ENCODE measurements at places on chromosomes 16 and 17.

DNA sequence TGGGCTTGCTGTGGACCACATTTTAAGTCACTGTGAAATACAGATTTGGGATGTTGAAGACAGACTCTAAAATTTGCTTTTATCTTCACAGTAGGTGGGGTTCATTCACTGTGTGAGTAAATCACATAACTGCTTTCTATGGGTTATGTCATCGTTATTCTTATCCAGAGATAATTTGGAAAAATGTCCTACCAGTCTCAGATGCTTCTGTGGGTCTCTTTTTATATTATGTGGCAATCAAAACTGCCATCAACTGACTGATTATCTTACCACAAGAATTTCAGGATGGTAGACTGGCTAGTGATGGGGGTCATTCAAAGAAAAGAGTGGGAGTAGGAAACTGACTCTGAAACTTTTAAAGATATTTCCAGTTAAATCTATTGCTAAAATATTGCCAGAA is 3.1 kb downstream of the HSBP1 start:
- no peak for DNase-seq

GRCh38 chr17:55285340-55286301 is 20.9 kb downstream of the HLF start:
- DNase-seq = peak; percentile 95

- peak; percentile 95 for DNase-seq
These were observed at the start of gene SOCS1 for GRCh38 chr16:11255737-11256660. Gene SOCS1, minus strand, starts transcription at chr16:11256204. Its CDS starts 726 bp downstream, at chr16:11255478.

- peak; percentile 56 for DNase-seq
These were observed 59.8 kb upstream of the RBFOX3 start for GRCh38 chr17:79670537-79671084.

GRCh38 chr16:86497551-86498021 is 12.7 kb upstream of the FOXF1 start:
- no peak for DNase-seq

- DNase-seq = peak; percentile 72
These were observed 30.0 kb downstream of the SREBF1 start for GRCh38 chr17:17806611-17807274.

DNA sequence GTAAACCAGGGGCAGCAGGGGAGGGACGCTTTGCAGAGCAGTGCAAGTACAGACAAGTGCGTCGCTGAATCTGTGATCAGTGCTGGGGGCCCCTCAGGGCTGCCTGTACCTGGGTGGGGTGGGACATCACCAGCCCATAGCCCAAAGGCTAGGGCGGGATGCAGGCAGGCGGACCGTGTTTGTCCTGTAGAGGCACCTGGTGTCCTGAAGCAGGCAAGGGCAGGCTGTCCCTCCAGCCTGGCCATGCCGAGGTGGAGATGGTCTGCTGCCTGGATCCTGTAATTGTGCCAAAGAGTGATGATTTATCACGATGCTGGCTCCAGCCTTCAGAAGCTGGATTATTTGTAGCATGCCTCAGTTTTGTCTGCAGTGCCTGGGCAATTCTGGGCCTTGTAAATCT is 137.9 kb upstream of the GSE1 start:
- no peak for DNase-seq

DNA sequence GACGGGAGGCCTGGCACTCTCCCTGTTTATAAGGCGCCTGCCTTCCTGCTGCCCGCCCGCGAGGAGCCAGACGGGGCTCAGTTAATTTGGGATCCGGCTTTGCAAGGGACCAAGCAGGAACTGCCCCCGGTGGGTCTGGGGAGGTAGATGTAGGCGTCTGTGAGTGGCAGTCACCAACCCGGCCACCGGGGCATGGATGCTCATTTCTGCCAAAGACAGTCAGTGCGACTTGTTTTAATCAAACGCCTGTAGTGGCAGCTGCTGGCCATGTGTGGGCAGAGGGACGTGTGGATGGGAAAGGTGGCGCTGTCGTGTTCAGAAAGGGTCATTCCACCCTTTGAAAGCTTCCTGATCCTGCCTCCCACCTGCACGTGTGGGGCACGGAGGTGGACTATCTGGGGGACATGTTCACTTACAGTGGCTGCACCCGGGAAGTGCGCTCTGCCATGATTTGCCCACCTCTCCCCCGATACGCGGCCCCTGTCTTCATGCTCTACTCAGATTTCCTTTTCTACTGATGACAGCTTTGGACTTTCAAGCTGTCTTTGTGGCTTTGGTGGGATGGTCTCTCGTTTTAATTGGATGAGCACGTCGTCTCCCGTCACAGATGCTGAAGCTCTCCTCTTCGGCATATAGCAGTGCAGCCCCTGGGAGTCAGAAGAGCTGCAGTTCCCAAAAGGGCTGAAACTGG is 60.3 kb upstream of the CIBAR2 start:
- DNase-seq = peak; percentile 80

DNA sequence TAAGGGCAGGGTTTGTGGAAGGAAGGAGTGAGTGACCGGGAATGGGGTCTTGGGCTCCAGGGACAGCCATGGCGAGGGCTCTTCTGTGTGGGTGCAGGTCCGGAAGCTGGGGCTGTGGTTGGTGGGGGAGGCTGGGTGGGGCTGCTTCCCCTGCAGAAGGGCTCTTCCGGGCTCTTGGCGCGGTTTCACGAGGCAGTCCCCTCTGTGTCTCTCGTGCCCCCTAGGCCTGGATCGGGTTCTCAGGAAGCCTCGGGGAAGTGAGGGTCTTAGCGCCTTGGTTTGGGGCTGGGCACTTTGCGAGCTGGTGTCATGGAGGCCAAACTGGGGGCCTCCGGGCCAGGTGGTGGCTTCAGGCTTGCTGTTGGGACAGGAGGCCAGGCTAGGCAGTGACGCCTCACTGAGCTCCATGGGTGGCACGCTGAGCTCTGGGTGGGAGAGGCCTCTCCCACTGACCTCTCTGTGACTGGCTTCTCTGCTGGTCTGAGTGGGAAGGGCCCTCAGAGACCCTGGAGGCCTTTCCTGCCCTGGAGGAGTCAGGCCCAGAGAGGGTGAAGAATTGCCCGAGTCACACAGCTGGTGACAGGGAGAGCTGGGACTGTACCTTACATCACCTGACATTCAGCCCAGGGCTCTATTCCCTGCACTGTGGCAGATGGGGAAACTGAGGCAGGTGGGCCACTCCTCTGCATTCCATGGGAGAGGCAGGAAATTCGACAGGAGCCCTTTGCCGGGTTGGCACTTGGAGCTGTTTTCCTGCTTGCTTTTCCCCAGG is 8.2 kb downstream of the ADCY7 start:
- DNase-seq = no peak

DNA sequence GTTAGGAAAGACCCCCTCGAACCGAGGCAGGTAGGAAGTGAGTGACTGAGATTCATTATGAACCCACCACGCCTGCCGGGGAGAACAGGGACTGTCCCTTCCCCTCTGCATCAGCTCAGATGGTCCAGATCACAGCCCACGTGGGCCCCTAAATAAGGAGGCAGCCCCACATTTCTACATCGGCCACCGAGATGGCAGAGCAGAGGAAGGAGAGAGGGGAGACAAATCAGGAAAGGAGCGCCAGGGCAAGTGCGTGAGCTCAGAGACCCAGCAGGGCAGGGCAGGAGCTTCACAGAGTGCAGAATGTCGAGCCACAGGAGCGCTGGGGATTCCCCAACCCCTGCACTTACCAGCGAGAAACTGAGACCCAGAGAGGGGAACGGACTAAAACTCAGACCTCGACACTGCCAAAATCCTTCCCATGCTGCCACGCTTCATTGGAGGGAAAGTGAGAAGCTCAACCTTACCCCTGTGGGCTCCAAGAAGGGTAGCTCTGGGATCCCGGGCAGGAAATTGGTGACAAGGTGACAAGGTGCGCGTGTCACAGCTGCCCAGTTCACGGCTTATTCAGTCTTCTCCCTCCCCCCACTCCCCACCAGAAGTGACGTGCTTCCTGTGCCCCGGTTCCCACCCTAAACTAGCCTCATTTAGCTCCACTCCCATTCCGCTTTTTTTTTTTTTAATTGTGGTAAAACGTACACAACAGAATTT is at the start of gene ICAM2:
TSS of gene ICAM2 (minus strand) at position 578 of the 711 bp plus-strand sequence. CDS start 13,942 bp downstream, outside the sequence.
- DNase-seq = peak; percentile 22

- DNase-seq = no peak
These were observed 238.0 kb downstream of the PHKB start for GRCh38 chr16:47699106-47699505.

DNA sequence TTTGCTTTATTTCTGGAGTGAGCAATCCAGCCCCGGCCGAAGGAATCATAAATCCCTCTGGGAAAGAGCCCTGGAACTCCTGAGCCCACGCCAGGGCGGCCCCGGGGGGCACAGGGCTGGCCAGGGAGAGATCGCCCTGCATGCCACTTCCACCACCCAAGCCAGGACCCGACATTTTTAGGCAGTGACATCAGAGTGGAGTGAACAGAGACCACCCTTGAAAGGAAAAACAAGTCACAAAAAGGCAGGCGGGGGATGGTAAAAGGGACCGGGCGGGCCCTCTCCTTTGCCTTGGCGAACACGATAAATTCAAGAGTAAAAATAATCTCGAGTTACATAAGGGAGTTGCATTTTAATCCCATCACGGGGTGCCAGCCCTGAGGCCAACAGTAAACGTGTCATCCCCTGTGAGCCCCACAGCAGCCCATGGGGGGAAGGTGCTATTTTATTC is 284.1 kb downstream of the C16orf95 start:
- no peak for DNase-seq

GRCh38 chr17:10683853-10684252 is 13.5 kb downstream of the SCO1 start:
- peak; percentile 29 for DNase-seq

DNA sequence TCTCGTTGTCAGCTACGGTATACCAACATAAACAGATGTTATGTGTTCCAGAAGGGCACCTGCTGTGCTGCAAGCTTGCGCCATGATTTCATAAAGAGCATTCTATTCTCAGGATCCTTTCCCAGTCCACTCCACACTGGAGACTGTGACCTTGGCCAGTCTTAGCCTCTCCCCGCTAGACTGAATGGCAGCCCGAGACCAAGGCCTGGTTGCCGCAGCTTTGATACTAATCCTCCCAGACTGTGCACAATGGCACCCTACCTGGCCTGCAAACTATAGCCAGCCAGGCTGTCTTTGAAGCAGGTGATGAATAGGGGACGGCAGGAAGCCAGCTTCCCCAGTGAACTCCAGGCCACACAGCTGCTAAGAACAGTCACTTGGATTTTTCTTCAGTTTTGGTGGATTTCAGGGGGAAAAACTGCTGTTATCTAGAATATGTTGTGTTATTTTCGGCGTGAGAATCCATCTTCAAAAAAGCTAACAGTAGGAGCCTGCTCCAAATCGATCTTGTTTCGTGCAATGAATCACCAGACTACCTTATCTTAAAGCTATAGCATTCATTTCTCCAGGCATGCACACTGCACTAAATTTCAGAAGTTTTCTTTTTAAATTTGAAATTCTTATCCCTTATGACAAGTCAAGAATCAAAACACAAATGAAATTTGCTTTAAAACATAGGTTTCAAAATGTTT is 289.0 kb downstream of the CEP112 start:
- no peak for DNase-seq

DNA sequence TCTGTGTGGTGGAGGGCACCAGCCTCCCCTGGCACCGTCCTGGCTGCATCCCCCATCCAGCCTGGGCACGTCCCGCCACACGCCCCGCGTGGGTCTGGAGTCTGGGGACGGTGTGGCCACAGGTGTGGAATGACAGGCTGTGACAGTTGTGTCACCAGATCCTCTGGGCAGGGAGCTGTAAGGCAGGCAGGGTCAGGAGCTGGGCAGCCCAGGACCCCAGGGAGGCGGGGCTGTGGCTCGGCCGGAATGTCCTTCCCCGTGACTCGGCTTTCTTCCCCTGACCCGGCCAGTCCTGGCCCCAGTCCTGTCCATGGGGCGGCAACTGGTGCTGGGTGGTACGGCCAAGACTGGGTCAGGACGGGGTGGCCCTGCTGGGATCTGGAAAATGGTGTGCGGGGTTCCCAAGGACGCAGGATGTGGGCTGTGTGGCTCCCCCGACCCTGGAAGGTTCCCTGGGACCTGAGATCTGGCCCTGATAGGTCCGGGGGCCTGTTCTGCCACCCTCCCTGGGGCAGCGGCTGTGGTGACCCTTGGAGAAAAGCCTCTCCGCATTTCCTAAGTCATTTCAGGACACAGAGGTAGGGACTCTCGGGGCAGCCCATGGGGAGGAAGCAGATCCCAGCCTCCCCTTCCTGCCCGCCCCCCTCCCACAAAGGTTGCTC is 3.3 kb upstream of the SLC16A3 start:
- no peak for DNase-seq

DNA sequence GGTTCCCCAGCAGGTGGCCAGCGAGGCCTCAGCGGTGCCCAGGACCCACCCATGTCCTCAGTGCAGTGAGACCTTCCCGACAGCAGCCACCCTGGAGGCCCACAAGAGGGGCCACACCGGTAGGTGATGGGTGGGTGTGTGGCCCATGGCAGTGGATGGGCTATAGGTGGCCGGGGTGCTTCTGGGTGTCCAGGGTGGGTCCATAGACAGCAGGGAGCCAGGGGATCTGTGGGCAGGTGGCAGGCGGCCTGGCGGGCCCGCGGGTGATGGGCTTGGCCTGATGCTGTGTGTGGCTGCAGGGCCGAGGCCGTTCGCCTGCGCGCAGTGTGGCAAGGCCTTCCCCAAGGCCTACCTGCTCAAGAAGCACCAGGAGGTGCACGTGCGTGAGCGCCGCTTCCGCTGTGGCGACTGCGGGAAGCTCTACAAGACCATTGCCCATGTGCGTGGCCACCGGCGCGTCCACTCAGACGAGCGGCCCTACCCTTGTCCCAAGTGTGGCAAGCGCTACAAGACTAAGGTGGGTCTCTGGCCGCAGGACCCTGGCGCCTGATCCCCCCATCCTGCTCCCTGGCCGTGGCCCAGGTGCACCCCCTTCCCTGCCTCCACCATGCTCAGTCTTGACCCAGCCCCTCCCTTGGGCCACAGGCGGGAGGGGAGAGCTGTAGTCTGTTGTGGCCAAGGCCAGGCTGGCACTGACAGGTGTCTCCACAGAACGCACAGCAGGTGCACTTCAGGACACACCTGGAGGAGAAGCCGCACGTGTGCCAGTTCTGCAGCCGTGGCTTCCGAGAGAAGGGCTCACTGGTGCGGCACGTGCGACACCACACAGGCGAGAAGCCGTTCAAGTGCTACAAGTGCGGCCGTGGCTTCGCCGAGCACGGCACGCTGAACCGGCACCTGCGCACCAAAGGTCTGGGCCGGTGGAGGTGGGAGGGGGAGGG is 2.1 kb upstream of the DNASE1L2 start:
- no peak for DNase-seq
